NT2/D1 (cell line): ENCODE measurements at places on chromosomes 2 and 18.

GRCh38 chr2:234989183-234989701, 37.4 kb downstream of the SH3BP4 start:
- no peak for DNase-seq

DNA sequence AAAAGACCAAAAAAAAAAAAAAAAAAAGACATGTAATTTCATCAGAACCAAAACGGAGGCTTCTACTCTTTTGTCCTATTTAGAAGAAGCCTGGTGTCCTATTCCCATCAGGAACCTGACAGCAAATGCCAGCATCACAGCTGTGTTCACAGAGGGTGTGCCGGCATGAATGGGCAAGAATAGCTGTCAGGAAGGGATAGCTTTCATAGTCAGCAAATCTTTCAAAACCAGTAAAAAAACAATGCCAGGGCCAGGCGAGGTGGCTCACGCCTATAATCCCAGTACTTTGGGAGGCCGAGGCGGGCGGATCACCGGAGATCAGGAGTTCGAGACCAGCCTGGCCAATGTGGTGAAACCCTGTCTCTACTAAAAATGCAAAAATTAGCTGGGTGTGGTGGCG, 231.8 kb upstream of the PXDN start:
- no peak for DNase-seq

- no peak for DNase-seq
These were observed 203.3 kb upstream of the NT5C1B start for GRCh38 chr2:18792684-18793083.

DNA sequence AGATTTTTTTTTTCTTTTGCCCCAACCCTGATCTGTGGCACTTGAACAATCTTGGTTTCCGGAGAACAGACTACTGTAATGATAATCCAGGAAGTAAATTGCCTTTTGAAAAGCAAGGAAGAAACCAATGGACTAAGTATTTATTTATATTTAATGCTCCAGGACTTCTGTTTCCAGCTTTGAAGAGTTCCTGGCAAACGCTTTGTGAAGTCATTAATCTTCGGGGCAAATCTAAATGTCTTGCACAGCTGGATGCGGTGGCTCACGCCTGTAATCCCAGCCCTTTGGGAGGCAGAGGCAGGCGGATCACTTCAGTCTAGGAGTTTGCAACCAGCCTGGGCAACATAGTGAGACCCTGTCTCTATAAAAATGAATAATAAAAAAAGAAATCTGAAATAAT, 135.1 kb upstream of the GATA6 start:
- no peak for DNase-seq

DNA sequence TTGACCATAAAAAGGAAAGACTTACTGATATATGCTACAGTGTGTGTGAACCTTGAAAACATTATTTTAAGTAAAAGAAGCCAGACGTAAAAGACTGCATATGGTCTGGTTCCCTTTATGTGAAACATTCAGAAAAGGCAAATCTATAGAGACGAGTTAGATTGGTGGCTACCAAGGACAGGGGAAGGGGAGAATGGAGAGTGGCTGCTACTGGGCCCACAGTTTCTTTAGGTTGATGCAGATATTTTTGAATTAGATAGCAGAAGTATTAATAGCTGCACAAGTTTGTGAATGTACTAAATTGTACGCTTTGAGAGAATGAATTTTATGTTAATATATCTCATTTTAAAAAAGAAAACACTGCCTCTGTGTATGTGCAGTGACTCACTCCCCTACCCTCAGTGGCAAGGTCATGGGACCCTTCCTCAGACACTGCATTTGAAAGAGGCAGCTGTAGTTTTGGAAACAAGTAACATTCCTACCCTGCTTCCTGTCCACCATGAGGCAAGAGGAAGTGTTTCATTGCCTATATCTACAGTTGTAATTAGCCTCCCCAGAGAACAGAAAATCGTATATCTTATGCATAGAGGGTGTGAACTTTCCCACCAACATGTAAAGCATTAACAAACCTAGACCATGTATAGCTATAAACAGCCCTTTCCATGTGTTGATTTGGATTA, 29.8 kb upstream of the ARMC9 start:
- no peak for DNase-seq

- peak; percentile 66 for DNase-seq
These were observed 34.2 kb upstream of the EN1 start for GRCh38 chr2:118881490-118882129.

DNA sequence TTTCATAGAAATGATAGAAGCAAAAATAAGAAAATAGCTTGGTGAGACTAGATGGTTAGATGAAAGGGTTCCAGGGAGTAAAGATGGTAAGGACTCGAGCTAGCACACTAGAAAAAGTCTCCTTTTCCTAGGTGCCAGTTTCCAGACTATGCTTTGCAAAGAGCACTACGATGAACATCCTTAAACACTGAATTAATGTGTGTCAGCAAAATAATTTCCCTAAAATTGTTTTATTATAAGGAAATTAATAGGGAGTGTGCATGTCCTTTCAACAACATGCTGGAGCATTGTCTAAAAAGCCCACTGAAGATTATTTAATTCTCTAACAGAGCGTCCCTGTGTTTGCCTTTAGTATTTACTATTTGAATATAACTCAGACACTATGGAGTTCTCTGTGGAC, 107.4 kb upstream of the NDUFV2 start:
- no peak for DNase-seq

GRCh38 chr2:56107502-56108220, 76.1 kb upstream of the CCDC85A start:
- DNase-seq = no peak

DNA sequence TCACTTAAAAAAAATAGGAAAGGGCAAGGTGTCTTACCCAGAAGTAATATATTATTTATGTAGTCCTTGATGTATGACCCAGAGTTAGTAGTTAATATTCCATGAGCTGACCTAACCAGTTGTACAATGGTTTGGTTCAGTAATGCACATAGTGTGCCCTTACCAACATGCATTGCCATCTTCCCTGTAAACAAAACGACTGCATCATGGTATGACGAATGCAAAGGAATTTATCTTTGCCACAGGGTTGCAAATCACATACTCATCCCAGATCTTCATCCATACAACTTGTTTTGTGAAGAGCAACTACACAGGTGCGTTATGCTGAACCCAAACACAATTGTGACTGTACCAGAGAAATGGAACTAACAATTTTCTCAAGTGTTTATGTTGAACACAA, 68.9 kb upstream of the ZSWIM2 start:
- DNase-seq = no peak

DNA sequence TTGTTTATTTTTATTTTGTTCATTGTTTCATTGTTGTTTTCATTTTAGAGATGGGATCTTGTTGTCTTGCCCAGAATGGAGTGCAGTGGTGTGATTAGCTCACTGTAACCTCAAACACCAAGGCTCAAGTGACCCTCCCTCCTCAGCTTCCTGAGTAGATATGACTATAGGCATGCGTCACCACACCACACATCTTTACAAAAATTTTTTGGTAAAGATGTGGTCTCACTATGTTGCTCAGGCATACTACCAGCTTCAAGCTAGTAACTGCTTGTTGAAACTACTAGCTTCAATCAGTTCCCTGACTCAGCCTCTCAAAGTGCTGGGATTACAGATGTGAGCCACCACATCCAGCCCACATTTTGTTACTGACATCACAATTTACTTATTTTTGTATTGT, 14.8 kb downstream of the FAM237A start:
- no peak for DNase-seq

DNA sequence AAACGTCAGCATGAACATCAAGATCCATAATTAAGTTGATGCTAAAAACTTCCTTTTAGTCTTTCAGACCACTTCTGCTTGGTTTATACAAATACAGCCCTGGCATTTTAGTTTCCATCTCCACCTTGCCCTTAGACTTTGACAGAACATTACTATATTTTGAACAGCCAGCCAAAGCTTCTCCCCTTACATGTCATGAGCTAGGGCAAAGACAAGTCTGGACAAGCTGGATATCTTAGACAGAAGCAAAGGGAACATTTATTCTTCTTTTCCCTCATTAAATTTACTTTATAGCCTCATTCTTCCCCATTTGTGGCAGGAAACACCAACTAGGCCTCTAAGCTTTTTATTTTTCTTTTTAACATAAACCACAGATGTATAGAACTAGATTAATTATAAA, 403.3 kb downstream of the SUCLG1 start:
- no peak for DNase-seq

- DNase-seq = no peak
These were observed 94.8 kb upstream of the HNRNPA3 start for GRCh38 chr2:177117755-177118154.

DNA sequence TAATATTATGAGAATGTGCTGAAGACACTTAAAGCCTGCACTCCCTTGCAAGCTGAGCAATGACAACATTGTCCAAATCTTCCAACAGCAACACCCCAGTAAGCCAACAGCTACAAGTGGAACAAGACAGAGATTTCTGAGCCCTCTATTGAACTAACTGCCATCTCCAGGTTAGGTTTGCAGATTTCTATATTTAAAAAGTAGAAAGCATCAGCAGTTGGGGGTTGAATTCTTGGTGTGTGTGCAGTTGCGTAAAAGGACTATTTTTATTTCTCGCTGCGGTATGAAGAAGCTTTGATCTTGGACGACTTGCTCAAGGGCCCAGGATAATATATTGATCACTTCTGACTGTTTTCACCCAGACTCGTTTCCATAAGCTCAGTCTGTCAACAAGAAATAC, 106.2 kb upstream of the ZFP36L2 start:
- DNase-seq = no peak

GRCh38 chr2:154182008-154182407, 310.3 kb downstream of the GALNT13 start:
- DNase-seq = no peak
